ENCODE measurements at places on chromosomes 16 and 17.

DNA sequence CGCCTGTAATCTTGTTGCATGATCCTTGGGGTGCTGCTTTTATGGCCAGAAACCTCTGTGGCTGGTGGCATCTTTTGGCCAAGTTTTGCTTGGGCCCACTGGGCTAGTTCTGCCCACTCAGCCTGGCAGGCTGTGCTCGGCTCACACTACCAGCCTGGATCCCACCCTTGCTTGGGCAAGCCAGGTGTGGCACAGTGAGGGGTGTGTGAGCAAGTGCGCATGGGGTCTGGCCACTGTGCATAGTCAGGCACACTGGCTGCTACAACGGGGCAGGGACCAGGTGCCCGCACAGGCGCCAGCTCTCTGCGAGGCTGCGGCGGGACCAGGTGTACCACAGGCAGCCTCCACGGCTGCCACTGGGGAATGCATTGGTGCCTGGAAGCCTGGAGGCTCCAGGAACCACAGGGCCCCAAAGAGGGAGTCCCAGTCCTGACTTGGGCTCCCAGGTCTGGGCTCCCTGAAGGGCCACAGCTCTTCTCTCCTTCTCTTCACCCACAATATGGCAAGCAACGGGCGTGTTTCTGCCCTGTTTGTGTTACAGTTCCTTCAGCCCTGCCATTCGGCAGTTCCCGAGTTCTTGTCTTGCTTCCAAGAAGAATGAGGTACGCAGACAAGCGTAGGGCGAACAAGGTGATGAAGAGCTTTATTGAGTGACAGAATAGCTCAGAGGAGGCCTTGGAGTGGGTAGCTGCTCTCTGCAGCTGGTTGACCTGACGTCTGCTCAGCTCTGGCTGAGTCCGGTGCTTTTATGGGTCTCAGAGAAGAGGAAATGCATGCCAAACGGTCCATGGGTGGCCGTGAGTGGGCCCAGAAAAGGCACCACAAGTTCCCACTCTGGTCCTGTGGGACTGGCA, 26.7 kb upstream of the PRM1 start:
- DNase-seq: no peak

GRCh38 chr16:60107437-60107836, 1373.3 kb upstream of the GOT2 start:
- no peak for DNase-seq

GRCh38 chr16:87098361-87098760, 218.8 kb downstream of the C16orf95 start:
- no peak for DNase-seq

DNA sequence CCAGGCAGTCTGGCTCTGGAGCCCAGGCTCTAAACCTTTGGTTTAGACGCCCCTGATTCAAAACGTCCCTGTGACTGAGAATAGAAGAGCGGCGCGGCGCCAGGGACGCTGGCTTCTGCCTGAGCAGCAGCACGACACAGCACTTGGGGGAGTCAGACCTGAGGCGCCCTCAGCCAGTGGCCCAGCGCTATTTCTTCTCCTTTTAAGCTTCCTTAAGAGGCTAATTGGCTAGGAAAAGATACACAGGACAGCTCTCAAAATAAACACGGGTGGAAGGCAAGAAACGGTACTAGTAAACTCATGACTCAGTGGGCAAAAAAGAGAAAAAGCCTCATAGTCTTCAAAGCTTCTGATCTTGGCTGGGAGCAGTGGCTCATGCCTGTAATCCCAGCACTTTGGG, 34.9 kb downstream of the GTF3C1 start:
- no peak for DNase-seq

DNA sequence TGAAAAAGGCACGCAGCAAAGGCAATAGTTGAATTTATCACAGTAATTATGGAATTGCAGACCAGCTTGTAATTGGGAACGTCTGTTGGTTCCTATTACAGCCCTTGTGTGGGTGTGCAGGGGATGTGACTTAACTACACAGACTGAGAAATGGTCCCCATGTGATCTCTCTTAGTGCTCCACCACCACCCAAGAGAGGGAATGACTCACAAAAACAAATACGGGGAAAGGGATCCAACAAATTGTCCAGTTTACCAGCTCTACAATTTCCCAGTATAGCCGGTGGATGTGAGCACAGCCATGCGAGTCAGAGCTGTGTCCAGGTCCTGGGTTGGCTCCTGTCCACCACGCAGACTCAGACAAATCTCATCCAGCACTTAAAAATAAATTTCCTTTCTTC, 337.9 kb downstream of the GRIN2A start:
- DNase-seq: no peak

DNA sequence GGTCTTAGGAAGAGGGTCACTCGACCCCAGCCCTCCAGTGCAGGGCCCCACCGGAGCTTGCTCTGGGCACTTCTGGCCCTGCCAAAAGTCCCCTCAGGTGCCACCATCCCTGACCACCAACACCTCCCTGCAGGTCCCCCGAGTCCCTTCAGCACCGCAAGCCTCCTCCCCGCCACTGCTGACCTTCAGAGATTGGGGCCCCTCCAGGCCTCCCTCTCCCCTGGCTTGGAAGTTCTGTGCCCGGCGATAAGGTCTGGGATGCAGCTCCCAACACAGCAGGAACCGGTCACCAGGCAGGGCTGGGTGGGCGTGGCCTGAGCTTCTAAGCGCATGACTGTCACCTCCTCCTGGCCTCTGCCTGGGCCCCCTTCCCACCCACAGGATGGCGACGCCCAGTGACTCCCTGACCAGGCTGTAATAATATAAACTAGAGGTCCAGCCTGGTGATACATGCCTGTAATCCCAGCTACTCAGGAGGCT, 11.2 kb downstream of the PIEZO1 start:
- no peak for DNase-seq

GRCh38 chr17:10471858-10472257, 2.5 kb upstream of the MYH4 start:
- DNase-seq: no peak
